T-helper 2 cell (primary cell): ENCODE measurements at places on chromosomes 1 and 21.

GRCh38 chr1:219442611-219443061, 170.3 kb downstream of the ZC3H11B start:
- DNase-seq = no peak

GRCh38 chr1:182146286-182146685, 84.8 kb upstream of the ZNF648 start:
- DNase-seq = no peak

- peak; percentile 60 for DNase-seq
Measured at GRCh38 chr1:65001231-65001792, 35.0 kb upstream of the JAK1 start.

DNA sequence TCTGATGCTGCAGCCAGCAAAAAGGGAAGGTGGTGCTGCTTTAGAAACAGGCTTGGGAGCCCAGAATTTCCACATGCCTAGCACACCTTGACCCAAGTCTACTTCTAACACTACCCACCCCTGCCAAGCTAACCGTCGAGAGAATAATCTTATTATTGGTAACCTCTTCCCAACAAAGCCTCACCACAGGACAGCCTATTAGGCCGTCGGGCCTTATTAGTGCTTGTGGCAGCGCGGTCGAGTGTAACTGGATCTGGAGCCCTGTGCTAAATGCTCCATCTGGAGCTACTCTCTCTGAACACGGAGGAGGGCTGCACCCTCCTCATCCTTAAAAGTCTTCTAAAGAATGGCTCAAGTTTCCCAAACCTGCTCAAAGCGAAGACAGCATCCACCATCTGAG, 165.5 kb upstream of the NFIA start:
- DNase-seq = no peak

DNA sequence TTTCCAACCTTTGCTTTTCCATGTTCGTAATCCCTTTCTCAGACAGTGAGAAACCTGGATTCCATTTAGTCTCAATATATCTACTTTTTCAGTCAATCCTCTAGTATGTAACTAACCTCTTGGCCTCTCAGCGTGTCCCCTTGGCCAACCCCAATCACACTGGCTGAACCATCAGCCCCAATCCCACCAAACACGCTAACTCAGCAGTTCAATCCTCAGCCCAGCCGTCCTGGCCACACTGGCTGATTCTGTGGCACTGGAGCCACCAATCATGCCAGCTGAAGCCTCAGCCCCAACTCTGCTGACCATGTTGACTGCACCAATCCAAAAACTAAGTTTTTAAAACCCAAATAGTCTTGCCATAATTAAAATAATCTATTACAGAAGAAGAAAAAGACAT, 6.6 kb upstream of the MGST3 start:
- no peak for DNase-seq

- DNase-seq = no peak
Measured at GRCh38 chr1:183871142-183871541, 66.2 kb downstream of the RGL1 start.

DNA sequence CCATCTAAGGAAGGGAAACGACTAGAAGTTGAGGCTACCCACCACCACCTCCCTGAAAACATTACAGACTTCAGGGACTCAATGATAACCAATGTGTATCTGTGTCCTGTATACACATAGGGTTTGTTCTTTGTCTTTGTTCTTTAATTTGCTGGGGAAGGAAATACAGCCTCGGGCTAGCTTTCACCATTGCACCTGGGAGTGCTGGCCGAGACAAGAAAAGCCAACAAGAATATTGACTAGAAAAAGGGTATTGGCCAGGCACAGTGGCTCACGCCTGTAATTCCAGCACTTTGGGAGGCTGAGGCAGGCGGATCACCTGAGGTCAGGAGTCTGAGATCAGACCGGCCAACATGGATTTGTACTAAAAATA, 50.4 kb downstream of the MDM4 start:
- no peak for DNase-seq

DNA sequence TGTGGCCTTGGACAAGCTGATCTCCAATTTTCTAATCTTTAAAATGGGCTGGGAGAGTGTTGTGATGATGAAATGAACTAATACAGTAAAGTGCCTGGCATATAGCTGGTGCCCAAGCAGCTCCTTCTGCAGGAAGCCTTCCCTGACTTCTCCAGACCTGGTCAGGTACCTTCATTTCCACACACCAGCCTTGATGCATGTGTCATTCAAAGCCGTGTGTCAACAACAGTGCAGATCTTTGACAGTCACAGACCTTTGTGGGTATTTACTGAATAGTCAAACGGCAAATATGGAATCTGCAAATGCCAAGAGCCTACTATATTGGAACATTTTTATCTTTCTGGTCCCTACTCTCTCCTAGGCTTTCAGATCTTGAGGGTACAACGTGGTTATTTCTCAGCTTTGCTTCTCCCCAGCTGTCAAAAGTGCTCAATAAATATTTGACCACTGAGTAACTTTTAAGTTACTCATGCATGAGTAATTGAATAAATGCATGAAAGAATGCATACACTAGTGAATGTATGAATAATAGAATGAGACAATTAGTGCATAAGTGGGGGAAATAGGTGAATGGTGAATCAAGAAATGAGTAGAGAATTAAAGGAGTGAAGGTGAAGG, 75.4 kb downstream of the MDM4 start:
- no peak for DNase-seq

DNA sequence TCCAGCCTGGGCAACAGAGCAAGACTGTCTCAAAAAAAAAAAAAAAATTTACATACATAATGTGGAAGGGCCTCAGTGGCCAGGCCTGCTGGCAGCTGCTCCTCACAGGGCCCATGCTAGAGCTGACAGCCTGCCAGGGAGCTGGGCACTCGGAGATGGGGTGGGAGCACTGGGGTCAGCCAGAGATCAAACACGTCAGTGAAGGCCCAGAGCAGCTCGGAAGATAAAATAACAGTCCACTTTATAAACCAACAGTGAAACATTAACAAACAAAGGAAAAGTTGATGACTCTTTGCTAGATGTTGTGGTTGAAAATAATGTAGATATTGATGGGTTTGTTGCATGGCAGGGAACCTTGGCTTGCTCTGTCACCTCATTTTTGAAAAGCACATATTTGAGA, 42.7 kb downstream of the ATP5PF start:
- no peak for DNase-seq

GRCh38 chr1:227728892-227729143, 6.3 kb downstream of the JMJD4 start:
- no peak for DNase-seq

- no peak for DNase-seq
Measured at GRCh38 chr21:17988102-17988437, 168.9 kb upstream of the C21orf91 start.

DNA sequence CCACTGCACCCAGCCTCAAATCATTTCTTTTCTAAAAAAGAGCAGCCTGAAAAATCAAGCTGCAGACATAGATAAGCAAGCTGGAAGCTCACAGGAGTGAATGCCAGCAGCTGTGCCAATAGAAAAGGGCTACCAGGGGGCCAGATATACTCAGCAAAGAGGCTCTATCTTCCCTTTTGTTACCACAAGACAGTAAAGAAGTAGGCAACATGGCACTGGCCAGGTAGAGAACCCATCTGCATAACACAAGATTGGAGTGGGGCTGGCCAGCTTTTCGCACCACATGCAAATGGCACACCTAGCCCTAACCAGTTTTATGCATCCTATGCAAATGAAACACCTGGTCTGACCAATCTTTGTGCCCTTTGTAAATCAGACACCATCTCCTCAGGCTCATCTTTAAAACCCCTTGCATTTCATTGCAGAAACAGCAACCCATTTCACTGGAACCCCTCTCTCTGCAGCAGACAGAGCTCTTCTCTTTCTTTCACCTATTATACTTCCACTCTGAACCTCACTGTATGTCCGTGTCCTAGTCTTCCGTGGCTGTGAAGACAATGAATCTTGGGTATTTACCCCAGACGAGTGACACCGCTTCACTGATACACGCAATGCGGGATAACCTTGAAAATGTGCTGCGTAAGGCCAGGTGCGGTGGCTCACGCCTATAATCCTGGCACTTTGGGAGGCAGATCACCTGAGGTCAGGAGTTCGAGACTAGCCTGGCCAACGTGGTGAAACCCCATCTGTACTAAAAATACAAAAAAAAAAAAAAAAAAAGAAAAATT, 15.1 kb downstream of the CASP9 start:
- no peak for DNase-seq

GRCh38 chr1:38242506-38242905, 195.9 kb upstream of the POU3F1 start:
- DNase-seq = no peak

GRCh38 chr1:22805672-22806038, 95.0 kb downstream of the EPHB2 start:
- no peak for DNase-seq

DNA sequence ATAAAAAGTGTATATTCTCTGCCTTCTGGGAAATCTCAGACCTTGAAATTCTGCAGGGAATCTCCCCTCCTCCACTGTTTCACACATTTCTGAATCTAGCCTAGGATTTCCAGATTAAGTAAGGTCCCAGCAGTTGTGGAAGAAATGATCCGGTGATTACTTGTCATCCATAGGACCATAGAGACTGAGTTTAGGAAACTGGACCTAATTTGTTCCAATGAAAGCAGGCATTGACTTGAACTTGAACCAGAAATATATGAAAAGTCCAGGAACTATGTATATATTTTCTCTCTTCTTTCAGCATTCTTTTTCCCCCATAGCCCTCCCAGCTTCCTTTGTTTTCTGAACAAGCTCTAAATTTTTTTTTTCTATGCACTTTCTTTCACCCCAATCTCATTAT, 149.5 kb upstream of the SPAG17 start:
- DNase-seq = no peak

GRCh38 chr1:34087986-34088385, 77.0 kb downstream of the CSMD2 start:
- no peak for DNase-seq

DNA sequence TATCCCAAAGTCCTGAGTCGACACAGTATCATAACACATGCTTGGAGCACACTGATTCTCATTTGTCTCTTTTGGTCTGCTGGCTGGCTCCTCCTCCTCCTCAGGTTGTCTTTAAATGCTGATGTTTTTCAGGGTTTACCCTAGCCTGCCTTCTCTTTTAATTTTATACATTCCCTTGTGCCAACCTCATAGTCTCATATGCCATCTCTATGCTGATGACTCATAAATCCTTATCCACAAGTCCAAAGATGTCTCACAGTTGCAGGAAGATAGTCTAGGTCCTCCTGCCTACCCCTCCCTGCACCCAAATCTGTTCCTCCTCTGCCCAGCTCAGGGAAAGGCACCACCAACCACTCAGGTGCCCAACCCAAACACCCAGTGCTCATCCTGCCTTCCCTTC, 108.3 kb downstream of the SIPA1L2 start:
- no peak for DNase-seq

- DNase-seq = peak; percentile 30
Measured at GRCh38 chr21:14526836-14527695, 19.0 kb downstream of the SAMSN1 start.

- no peak for DNase-seq
Measured at GRCh38 chr21:19368944-19369343, 965.4 kb upstream of the TMPRSS15 start.

DNA sequence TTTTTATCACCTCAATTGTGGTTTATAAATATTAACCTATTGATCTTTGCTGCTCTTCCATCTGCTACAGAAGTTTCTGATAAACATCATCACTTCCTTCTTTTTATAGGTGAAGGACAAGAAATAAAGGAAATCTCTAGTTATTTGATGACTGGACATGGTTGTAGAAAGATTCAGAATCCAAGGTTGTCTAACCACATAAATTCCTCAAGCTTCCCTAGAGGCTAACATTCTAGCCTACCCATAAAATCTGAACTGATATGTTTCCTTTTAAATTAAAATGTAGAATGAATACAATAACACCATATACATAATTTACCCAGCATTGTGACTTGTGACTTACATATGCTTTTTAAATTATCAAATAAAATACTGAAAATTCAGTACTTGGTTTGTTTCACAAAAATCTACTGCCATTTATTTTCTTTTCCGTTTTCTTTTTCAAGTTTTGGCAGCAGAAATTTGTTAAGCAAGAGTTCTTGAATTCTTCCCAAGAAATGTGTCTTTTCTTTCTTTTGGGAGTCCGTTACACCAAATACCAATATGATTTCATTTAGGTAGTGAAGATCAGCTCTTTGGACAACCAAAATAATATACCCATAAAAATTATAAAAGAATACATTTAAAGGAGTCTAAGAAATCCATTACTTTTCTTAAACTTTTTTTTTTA, 513.2 kb upstream of the ADGRL2 start:
- DNase-seq = no peak

DNA sequence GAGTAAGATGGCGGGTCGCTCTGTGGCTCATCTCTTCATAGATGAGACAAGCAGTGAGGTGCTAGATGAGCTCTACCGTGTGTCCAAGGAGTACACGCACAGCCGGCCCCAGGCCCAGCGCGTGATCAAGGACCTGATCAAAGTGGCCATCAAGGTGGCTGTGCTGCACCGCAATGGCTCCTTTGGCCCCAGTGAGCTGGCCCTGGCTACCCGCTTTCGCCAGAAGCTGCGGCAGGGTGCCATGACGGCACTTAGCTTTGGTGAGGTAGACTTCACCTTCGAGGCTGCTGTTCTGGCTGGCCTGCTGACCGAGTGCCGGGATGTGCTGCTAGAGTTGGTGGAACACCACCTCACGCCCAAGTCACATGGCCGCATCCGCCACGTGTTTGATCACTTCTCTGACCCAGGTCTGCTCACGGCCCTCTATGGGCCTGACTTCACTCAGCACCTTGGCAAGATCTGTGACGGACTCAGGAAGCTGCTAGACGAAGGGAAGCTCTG, 2.4 kb downstream of the TNFAIP8L2 start:
- DNase-seq = no peak

- no peak for DNase-seq
Measured at GRCh38 chr1:42593486-42594100, 64.6 kb upstream of the PPIH start.

GRCh38 chr1:4562321-4562720, 92.1 kb upstream of the AJAP1 start:
- no peak for DNase-seq

DNA sequence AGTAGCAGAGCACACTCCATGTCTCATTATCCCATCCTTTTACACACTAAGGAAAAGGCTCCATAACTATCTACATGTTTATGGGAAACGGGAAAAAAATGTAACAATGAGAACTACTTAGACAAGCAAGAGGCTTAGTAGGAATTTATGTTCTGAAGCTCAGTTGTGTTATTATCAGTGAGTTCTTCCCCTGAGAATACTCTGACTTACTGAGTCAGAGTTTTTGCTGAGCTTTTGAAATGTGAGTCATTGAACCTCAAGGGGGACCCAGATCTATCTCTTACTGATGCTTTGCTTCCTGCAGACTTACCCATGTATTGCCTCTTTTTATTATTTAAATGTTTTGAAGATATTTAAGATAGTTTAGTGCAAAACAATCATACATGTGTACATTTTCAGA, 20.1 kb downstream of the CFHR5 start:
- no peak for DNase-seq
